Dorsolateral prefrontal cortex (tissue), 122 donors: ENCODE measurements at places on chromosomes 7 and 10.

DNA sequence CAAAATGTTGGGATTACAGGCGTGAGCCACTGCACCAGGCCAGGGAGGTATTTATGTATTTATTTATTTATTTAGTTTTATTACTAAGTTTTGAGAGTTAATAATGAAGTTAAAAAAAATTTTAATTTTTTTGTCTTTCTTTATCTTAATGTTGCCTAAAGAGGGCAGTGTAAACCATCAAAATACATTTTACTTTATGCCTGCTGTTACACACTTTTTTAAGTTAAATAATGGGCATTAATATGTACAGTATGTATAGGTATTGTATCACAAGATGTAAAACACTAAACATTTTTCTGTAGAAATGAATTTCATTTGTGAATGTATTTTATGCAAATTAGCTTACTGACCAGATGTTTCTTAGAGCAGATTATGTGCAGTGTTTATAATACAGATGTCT lies 129.4 kb downstream of the AASS start:
- no peak for DNase-seq

DNA sequence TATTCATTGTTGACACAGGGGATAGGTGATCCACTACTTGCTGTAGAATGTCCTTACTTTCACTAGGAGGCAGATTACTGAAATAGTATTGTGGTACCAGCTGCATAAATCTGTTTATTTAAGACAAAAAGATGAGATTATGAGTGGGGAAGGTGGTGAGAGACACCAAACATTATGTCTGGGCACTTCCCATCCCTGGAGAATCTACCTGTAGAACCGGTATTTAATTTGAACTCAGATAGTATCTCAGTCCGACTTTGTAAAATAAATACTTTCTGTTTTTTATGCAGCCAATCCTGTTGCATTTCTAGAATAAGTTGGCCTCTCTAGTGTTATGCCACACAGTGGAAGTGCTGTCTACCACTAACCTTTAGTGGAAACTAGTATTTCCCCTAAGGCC lies 13.4 kb downstream of the BCCIP start:
- DNase-seq = no peak

GRCh38 chr10:100882671-100883311 lies 30.0 kb upstream of the SLF2 start:
- no peak for DNase-seq

DNA sequence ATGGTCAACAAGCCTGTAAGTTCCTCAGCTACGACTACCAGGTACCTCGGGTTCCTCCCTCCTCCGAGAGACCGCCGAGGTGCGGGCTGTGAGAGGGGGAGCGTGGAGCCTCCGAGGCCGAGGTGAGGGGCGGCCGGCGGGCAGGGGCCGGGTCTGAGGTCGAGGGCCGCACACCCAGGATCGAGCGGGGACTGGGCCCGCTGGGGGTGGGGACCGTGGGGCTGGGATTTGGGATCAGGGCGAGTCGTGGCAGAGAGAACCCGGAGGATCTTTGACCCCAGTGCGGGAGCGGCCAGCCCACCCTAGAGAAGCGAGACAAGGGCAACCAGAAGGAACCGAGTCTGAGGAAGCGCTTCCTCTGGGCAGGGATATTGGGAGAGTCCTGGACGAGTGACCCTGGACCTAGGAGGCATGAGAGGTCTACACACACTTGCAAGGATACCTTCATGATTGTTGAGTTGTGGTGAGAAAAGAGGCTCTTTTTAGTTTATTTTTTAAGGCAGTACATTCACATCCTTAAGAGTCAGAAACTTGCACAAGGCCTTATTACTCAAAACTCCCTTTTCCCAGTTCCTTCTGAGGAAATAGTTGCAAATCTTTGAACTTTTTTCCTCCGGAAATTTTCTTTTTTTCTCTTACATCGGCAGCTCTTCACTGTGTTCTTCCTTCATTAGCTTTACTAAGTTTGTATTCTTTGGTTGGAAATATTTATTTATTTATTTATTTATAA lies 395 bp downstream of the ZNF487 start:
- DNase-seq = no peak

- no peak for DNase-seq
These were observed 44.5 kb upstream of the AGR3 start for GRCh38 chr7:16926283-16926682.

DNA sequence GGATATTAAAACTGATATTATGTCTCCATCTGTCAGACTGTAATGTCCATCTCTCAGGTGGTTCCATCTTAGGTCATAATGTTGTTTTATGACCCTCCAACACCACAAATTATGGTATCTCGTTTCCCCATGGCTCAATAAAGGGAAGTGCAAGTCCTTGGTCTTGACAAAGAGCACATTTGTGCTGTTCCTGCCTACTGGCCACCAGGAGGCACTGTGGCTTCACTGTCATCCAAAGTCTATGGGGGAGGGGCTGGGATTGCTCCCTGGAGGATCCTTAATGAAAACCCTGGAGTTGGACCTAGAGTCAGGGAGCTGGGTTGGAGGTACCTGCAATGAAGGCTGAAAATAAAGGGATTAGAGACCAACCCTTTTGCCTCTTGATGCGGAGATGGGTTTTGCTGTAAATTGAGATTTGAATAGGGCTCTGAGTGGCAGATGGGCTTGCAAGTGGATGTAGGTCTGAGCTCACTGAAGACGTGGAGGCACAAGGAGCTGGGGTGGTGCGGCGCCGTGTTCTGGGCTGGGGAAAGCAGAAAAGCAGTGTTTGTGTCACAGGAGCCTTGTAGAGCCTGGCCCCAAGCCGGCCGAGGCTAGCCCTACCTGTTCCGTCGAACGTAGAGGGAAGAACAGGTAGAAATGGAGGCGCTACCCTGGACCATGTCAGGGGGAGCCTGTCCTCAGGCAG lies 180.5 kb upstream of the PRSS58 start:
- no peak for DNase-seq

GRCh38 chr7:151051108-151051507 lies 2.8 kb downstream of the ASIC3 start:
- no peak for DNase-seq

- no peak for DNase-seq
These were observed 97.6 kb downstream of the DYNC2I1 start for GRCh38 chr7:158953912-158954311.

- no peak for DNase-seq
These were observed 115.2 kb upstream of the MDFIC start for GRCh38 chr7:114806590-114807162.

GRCh38 chr7:146736446-146737190 lies 620.0 kb downstream of the CNTNAP2 start:
- DNase-seq = no peak

DNA sequence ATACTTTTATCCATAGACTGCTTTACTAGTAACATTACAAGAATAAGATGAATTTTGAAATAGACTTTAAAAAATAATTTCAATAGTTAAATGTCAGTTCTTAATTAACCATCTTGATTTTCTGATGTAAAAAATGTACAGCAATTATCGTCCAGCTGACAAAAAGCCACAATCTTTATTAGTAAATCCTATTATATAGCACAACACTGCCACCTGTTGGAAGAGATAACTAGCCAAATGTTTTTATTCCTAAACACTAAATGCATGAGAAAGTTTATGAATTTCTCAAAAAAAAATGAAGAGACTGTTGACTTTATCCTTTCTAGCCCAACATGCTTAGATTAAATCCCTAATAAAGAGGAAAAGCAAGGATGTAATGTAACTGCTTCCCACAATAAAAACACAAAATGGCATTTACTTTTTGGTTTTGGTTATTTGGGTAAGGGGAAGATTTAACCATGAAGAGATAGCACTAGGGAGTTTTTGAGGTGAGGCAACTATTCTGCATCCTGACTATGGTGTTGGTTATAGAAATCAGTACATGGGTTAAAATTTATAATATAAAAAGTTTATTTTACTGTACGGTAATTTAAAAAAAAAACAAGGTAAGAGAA lies 8.0 kb downstream of the COA1 start:
- DNase-seq = no peak

- DNase-seq = no peak
These were observed 46.5 kb downstream of the FAS start for GRCh38 chr10:89037096-89037495.

DNA sequence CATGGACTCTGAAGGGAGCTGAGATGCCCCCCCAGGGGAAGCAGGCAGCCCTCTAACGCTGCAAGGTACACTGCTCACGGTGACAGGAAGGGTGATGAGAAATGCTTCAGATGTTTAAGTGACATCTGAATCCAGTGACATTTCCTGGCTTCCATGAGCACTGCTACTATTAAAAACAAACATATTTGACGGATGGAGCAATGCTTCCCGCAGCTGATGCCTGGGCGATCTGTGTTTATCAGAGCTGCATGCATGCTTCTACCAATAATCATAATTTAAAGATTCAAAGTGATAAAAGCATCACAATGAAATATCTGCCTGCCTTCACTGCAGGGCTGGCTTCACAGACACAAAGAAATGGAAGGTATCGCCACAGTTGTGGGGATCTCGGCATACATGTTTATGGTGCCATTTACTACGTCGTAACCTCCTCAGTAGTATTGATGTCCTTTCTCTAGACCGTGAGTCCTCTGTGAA lies 66.1 kb upstream of the AOAH start:
- no peak for DNase-seq

DNA sequence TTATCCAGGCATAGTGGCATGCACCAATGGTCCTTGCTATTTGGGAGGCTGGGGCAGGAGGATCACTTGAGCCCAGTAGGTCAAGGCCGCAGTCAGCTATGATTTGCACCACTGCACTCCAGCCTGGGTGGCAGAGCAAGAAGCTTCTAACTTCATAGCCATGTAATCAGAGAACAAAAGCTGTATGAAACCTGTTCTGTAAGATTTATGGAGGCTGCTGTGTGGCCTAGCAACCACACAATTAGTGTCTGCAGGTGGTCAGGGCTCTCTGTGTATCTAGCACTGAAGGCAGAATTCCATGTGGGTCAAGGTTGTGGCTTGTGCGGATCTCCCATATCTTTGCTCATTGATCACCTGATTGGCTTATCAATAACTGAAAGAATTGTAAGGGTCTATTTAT lies 221.5 kb upstream of the FOXK1 start:
- no peak for DNase-seq

DNA sequence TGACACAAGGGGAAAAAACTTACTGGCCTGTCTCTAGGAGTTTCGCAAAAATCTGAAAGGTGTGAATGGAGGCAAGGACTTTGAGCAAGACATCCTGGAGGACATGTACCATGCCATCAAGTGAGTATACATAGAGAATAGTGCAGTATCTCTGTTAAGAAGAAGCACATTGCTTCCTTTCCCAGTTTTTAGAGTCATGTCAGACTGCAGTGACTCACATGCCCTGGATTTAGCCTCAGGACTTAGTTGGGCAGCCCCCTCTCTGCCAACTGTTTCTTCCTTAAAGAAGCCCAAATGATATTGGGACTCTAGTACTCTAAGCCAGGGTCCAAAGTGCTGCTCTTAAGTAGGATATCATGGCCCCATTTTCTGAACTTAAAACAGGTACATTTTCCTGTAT lies 28.1 kb upstream of the NFKB2 start:
- DNase-seq = no peak

DNA sequence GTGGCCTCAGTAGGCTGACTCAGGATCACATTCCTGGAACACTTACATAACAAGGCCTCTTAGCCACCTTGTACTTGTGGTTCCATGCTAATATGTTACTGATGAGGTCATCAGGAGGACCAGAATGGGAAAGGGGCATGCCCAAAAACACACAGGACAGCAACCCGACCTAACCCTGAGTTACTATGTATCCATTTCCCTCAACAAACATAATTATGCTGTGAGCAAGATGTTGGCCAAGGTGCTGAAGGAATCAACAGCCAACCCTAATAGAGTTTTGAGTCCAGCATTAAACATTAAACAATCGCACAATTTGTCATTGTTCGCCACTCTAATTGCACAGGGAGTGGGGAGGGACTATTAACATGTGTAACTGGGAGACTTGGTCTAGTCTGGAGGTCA lies 129.4 kb downstream of the PLPP4 start:
- DNase-seq = no peak

DNA sequence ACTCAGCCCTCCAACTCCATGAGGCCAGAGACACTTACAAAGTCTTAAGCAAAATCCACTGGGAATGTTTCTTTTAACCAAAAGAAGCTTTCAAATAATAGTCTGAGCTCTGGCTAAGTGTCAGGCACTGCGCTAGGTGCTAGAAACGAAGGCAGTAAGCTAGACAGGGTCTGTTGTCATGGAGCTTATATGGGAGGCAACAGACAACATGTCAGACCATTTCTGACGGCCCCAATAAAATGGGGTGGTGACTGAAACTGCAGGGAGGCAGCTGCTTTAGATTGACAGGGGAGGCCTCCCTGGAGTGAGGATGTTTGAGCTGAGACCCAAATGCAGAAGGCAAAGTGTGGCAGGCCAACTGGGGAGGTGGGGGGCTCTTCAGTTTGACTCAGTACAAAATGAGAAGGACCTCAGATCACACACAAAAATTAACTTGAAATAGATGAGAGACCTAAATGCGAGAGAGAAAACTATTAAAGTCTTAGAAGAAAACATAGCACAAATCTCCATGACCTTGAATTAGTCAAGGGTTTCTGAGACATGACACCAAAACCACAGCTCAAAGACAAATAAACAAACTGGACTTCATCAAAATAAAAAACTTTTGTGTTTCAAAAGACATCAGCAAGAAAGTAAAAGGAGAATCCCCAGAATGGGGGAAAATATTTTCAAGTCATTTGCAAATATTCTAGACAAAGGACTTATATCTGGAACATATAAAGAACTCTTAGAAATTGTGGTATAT lies 40.6 kb downstream of the SH3PXD2A start:
- no peak for DNase-seq

- DNase-seq = no peak
These were observed 20.0 kb downstream of the SMKR1 start for GRCh38 chr7:129522088-129522970.

GRCh38 chr7:45699015-45699309 lies 124.8 kb downstream of the ADCY1 start:
- no peak for DNase-seq

DNA sequence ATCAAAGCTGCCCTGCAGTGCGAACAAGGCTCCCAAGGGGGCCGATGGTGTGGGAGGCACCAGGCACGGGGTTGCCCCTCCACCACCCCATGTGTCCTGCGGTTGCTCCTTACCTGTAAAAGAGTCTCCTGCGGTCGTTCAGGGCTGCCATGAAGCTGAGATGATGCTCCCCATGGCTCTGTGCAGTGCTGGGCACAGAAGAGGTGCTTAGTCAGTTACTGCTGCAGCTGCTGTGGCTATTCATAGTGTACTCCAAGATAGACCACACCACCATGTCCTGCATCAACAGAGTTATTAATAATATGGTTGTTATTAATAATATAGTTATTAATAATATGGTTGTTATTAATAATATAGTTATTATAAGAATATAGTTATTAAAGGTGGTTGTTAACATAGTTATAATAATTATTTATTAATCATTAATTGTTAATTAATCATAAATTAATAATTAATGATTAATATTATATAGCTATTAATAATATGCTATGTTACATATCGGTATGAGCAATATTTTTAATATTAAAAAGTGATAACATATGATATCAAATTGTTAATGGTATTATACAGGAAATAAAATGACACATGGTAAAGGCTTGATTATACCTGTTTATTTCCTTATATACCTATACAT lies 97.0 kb upstream of the PFKP start:
- DNase-seq = no peak
